Activated T-helper 1 cell treated with Interleukin-2 at 50 U/mL for 16 hours (primary cell): ENCODE measurements at places on chromosomes 1 and 21.

- no peak for DNase-seq
Measured at GRCh38 chr1:86498281-86498680, 29.6 kb downstream of the CLCA1 start.

DNA sequence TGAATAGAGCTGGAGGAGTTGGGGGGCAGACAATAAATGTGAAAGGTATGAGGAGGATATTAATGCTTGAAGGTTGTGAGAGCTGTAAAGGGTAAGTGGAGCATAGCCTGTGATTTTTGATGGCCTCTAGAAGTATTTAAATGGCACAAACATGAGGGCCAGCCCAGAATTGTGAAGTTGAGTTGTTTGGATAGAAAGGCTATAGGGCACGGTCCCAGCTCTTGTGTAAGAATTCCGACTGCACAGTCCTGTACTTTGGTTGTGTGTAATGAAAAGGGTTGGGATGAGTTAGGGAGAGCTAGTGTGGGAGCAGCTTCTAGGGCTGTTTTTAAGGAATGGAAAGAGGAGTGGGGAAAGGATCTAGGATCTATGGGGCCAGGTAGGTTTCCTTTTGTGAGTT is 665.5 kb downstream of the USP25 start:
- DNase-seq, result no peak

GRCh38 chr1:200040481-200041138 is 13.1 kb downstream of the NR5A2 start:
- no peak for DNase-seq

- DNase-seq, result no peak
Measured at GRCh38 chr1:170149241-170149640, 3.5 kb downstream of the NTMT2 start.

DNA sequence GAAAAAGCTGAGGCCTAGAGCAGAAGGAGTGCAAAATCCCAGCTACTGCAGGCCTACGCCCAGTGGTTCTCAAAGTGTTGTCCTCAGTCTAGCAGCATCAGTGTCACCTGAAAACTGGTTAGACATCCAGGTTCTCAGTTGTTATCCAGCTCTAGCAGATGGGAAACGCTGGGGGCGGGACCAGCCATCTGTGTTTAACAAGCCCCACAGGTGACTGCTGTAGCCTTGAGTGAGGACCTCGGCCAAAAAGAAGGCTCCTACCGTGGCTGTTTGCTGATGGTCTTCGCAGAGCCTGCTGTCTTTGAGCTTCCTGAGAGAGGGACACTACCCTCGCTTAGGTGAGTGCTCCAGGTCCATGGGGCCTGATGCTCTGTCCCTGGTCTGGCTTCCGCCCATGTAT is 69.7 kb downstream of the LRRN2 start:
- no peak for DNase-seq
